Adrenal gland (tissue), 19 donors: ENCODE measurements at places on chromosomes 6 and 20.

GRCh38 chr6:39824030-39824926, 32.1 kb downstream of the DAAM2 start:
- no peak for DNase-seq

GRCh38 chr20:53948383-53949318, 121.7 kb downstream of the BCAS1 start:
- no peak for DNase-seq

GRCh38 chr20:43537921-43538877, 20.6 kb upstream of the SGK2 start:
- DNase-seq: peak; percentile 82

DNA sequence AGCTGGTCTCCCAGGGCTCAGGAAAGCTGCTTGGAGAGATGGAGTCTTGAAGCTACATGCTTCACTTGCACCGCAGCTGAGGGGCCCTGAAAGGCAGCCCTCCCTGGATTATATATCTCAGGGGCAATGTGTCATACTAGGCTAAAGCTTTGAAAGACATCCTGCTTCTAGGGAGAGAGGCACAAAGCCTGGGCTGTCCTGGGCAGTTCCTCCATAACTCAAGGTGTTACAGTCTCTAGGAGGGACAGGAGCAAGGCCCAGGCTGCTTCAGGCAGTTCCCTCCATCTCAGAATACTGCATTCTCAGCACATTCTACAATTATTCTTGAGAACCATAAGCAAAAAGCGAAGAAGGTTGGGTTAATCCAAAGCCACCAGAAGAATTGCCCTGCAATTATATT, 22.0 kb upstream of the TXNDC5 start:
- no peak for DNase-seq

DNA sequence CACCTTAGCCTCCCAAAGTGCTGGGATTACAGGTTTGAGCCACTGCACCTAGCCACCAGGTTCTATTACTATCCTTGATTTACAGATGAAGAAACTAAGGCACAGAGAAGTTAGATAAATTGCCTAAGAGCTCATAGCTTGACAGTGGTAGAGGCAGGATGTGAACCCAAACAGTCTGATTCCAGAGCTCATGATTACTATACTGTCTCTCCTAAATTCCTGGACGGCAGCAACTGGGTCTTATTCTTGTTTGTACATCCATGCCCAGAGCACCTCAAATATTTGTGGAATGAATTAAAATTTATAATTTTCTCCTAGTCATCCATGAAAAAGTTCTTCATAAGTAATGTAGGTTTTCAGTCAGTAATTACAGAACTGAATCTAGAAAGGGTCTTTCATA, 15.1 kb downstream of the PDSS2 start:
- no peak for DNase-seq

- no peak for DNase-seq
These were observed 245.3 kb downstream of the FARS2 start for GRCh38 chr6:5506597-5506996.

GRCh38 chr6:13164291-13164690, 164.0 kb downstream of the TBC1D7 start:
- DNase-seq: no peak

GRCh38 chr20:57747861-57748481, 38.2 kb upstream of the PMEPA1 start:
- DNase-seq: no peak

- no peak for DNase-seq
These were observed 30.2 kb downstream of the DLL1 start for GRCh38 chr6:170260686-170261085.

- no peak for DNase-seq
These were observed 57.3 kb downstream of the TASP1 start for GRCh38 chr20:13581451-13581850.
